ENCODE measurements at places on chromosomes 1 and 21.

- DNase-seq: no peak
Observed at GRCh38 chr1:35832276-35832905, 24.6 kb downstream of the AGO4 start.

GRCh38 chr1:98049370-98050135 is 128.7 kb upstream of the DPYD start:
- DNase-seq: no peak

- no peak for DNase-seq
Observed at GRCh38 chr1:204846546-204846945, 24.1 kb upstream of the NFASC start.

DNA sequence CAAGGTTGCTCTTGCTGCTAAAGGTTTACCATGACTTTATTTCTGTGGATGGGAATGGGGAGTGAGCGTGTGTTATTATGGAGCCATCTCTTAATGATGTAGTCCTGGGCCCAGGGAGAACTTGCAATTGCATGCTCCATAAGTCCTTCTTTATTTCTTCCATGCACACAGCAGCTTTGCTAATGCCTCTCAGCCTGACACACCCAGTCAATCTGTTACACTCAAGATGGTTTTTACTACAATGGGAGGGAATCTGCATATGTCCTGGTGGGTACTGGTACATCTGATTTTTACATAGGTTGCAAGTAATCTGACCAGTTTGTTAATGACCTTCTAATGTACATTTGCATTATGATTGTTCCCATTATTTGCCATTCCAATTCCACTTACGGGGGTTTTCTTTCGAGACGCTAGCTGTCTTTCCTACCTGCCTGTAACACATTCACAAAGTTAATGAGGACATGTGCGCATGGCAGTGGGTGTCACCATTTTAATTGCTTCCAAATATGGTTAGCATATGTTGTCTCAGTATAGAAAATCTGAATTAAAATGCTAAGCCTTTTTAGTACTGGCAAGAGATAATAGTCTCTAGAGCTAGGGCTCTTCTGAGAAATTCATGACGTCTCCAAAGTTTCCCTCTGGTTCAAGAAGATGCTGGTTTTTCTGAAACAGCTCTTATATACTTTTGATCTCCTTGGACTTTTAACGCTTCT is 188.2 kb downstream of the GRIK1 start:
- no peak for DNase-seq

DNA sequence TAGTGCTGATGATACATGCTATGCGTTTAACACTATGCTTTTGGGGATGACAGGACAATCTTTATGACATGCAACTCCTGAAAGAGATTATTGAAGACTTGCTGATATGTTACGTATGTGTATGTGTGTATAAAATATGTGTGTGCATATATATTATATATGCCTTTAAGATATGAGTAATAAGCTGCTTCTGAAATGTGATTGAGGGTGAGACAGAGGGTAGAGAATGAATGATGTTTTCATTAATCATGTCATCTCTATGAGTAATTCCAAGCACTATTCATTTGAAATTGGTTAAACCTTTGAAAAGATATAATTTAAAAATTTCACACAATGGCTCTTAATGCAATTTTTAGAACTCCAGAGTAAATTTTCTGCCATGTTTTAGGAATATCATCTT is 5.8 kb downstream of the BCL9 start:
- DNase-seq: no peak

DNA sequence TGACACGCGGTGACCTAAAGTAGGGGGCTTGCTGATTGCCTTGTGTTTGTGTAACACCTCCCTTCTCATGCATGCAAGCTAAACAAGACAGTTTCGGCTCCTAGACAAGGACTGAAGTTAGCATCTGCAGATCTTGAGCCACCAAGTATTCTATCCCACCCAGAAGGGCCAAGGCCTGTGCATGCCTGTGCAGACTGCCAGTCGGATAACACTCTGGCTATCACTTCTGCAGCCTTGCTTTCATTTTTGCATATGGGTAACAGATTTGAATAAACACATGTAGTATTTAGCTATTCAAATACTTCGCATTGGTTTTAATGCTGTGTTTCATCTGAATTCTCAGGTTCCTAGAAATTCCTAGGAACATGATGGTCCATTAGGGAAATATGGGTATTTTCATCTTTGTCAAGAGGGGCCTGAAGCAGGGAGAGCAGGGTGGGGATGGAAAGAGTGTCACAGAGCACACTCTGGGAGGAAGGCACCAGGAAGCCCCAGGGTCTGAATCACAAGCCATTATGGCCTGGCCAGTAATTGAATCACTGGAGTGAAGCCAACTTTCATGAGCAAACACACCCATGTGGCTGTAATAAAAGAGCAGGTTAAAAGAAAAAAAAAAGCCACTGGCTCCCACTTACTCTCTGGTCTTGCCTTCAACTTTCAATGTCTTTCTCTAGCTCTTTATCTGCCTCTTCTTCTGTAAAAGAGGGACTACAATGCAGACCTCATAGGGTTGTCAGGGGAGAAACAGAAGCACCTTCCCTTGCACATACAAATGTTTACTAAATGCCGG is 28.3 kb downstream of the GADD45A start:
- no peak for DNase-seq

- DNase-seq: no peak
Observed at GRCh38 chr1:60581455-60582220, 500.7 kb upstream of the NFIA start.

DNA sequence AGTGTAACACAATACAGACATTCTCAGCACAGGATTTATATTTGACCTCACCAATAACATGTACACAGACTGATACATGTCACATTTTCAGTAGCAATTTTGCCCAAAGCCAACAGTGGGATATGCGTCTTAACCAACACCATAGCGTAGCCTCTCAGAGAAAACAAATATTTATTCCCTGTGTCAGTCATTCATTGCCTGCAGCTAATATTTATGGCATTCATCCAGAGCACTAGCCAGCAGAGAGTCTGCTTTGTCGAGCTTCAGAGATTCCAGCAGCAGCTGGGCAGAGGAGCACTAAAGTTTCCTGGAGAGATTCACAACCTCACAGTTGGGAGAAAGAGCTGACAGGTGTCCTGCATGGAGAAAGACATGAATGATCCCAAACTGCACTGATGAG is 400.7 kb upstream of the DAB1 start:
- no peak for DNase-seq

DNA sequence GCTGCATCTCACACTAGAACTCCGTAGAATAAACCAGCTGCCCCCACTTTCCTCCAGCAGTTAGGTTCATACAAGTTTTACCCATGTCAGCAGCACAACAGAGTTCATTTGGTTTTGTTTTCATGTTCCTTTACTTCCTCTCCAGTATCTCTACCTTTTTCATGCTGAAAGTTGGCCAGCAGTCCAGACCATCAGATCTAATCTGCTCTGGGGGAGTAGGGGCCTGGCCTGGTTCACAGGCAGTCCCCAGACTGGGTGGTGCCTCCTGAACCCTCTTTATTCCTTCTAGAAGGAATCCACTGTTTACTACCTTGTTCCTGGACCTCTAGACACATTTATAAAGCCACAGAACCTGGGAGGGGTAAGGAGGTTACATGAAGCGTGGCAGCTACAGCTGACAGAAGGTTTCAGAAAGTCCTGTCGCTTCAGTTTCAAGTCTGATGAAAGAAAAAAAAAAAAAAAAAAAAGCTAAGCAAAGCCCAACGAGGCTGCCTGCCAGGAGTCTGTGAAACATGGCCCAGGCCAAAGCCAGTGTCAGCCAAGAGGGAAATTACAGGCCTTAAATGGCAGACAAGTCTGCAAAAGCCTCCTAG is 184.6 kb upstream of the JUN start:
- no peak for DNase-seq

DNA sequence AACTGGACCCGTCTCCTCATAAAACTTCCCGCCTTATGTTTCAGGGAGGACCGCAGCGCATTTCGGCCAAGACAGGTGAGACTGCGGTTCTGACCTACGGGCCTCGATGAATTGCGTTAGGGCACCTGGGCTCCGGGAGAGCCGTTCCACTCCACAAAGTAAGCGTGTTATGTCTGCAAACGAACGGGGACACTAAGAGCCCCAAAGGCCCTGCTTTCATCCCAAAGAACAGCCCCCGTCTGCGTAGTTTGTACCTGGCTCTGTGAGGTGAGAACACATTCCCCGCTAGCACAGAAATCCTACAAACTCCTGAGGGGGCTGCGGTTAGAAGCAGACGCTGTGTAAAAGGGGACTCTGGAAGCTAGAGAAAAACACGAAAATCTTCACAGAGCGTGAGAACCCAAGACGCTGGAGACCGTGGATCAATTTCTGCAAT is 41.6 kb upstream of the PPIAL4F start:
- no peak for DNase-seq

DNA sequence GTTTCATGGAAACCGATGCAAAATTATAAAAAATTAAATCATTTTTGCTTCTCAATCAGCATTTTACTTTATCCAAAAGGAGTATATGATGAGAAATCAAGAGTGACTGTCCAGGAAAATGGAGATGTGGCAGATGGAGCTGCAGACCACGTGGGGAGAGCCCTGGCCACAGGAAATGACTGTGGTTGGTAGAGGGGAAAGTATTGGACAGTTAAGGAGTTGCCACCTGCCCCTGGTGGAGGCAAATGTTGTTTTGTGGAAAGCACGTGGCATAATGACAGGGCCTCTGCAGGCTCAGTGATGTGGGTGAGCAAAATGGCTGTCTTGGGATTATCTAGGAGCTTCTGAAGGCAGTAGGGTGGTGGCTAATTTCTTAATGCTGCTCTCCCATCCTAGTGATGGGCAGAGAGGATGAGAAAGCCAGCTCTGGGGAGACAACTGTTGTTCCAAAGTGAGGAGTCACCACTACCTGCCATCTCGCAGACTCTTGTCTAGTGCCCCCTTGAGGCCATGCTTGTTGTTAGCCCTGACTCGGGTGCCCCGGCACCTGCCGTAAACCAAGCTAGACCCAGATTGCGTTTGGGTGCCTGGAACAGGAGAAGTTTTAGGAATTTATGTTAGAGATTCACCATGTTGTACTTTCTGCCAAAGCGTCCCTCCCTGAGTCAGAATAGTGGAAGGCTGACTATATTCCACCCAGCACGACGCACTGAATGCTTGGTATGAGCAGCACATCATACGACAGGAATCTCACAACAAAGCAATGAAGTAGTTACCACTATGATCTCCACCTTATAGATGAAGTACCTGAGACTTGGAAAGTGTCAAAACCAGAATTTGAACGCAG is 144.0 kb downstream of the ROR1 start:
- DNase-seq: no peak

DNA sequence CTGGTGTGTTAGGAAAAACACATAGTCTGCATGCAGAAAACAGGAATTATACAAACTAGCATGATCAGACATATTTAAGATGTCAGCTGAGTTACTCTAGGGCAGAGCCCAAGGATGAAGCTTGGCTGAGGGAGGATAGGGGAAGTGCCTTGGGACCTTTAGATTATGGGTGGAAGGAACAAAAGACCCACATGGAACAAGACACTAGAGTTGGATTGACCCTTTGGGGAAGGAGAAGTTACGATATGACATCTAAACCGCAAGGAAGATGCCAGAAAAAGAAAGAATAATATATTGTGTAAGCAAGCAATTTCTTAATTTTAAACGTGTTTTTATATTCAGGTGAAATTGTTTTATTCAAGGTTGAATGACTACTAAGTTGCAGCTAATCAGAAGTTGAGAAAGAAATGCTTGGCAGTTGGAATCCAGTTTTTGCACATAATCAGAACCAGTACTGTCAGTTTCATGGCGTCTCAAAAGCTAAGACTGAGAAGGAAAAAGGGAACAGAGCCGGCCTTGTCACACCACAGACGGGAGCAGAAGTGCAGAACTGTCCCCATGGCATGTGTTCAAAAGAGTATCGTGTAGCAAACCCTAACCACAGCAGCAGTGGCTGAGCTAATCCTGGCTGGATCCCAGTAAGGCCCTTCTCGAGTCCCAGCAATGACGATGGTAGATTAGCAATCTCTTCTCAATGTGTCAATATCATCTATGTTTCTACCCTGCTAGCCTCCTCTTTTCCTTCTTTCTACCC is 31.2 kb upstream of the IFNAR2 start:
- DNase-seq: no peak

DNA sequence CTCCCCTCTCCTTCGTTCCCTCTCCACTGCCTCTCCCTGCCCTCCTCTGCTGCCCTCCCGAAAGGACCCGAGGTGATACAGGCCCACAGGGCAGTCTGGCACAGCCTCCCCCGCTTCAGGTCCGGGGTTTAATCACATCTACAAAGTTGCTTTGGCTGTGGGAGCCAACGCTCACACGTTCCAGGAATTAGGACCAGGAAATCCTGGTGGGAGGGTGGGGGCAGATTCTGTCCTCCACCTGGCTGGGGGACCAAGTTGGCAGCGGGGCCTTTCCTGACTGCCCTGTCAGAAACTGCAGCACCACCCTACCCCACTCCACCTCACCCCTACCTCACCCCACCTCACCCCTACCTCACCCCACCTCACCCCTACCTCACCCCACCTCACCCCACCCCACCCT is 95.1 kb downstream of the WDR4 start:
- no peak for DNase-seq

DNA sequence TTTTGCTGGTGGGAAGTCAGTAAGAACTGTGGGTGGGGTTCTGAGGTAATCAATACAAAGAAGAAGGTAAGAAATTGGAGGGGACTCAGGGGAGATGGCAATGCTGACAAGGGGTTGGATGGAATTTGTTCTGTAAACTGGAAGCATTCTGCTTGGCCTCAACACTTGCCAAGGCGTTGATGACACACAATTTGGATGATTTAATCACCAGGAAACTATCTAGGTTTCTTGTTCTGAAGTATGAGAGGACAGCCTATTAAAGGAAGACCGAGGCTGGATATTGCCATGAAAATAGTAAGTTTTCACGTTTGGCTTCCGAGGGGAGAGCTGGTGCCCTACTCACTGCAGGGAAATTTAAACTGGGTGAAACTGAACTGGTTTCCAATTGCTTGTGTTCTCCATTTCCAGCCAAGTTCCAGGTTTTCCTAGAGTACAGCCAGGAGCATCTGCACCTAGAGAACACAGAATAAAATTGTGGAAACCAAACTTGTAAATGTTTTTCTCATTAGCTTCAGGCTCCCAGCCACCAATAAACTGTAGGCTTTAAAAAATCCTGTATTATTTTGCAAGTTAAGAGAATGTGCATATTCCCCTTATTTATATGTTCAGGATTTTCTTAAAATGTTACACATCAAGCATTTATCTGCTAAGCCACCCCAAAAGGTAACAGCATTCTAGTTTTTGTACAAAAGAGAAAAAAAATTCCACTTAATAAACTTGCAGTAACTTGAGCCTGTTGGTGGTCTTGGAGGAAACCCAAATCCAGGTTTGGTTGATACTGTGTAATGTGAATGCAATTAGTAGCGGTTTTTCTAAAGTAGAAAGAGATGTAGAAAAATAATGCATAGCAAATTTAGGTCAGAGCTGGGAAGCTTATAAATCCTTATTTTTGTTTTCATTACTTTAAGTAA is 53.8 kb downstream of the ROR1 start:
- no peak for DNase-seq

DNA sequence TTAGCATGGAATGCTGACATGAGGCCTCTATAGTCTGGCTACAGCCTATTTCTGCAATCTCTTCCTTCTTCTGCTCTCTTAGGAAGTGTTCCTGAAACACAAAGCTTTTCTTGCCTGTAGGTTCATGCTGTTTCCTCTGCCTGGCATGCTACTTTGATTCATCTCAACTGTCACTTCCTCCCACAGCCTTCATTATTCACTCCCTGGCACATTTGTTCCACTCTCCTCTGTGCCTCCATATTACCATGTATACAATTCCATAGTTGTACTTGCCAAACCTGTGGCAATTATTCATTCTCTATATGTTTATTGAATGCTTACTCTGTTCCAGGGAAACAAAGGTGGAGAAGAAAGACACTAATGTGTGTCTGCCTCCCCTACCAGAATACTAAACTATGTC is 210.2 kb downstream of the LRRC7 start:
- no peak for DNase-seq

Data from activated CD4-positive, alpha-beta T cell treated with anti-CD3 and anti-CD28 coated beads, Interleukin-2, amount 50 U/mL, for 1 hour (primary cell).